ENCODE measurements at places on chromosomes 5 and 9.

DNA sequence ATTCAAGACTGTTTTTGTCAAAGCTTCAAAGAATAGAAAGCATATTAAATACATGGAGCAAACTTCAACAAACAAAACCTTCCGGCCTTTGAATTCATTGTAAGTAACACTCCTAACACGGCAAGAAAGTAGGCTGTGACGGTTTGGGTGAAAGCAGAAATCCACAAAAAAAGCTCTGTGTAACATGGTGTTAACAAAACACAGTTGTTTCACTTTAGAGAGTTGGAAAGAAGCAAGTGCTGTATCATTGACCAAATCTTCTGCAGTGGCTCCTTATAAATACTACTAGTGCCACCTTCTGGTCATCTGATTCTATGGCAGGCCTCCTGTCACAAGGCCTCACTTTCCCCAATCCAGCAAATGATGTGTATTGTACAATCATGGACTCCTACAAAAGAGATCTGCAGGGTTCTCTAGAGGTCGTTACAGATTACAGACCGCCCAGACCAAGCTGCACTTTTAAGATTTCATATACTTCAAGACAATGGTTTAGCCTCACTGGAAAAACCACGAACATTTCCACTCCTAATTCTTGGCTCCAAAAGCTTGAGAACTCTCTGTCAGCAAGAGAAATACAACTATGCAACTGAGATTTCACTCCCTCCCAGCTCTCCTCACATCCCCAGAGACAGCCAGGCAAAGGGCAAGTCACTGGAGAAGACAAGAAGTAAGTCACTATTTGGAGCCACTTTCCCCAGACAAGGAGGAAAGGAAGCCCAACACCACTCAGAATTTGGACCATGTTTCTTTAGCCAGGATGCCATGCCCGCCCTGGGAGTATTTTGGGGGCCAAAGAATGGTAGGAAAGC, 196.2 kb downstream of the DTWD2 start:
- peak; percentile 20 for DNase-seq

DNA sequence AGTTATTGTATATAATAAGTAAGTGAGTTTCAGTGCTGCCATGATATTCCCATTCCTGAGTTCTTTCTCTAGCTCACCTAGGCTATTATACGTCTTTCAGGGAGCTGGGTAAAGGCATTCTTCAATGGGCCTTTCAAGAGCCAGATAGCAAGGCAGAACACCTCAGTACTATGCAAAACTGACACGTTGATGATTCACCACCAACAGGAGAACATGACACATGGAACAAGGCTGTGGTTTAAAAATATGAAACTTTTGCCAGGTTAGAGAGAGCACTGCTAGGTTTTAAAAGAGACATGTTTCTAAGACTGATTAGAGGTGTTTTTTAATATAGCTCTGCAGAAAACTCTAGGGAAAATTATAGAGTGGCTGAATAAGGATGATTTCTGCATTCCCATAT, 95.9 kb downstream of the UGCG start:
- DNase-seq = no peak

GRCh38 chr5:11383506-11384095, 520.6 kb downstream of the CTNND2 start:
- DNase-seq = no peak

DNA sequence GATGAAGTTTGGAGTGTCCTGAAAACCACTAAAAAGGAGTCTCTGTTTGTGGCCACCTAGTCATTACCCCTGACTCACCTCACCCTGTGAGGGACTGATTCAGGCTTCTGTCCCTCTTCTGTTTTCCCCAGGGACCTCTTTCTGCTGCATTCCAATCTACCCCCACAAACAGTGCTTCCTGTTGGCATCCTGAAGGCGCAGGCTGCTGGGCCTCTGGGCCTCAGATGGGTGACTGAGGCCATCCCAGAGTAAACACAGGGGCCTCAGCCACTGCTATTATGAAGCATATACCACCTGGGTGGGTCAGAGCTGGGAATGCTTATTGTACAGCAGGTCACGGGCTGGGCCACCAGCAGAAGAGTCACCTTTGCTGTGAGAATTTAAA, 20.0 kb downstream of the MORN5 start:
- no peak for DNase-seq

DNA sequence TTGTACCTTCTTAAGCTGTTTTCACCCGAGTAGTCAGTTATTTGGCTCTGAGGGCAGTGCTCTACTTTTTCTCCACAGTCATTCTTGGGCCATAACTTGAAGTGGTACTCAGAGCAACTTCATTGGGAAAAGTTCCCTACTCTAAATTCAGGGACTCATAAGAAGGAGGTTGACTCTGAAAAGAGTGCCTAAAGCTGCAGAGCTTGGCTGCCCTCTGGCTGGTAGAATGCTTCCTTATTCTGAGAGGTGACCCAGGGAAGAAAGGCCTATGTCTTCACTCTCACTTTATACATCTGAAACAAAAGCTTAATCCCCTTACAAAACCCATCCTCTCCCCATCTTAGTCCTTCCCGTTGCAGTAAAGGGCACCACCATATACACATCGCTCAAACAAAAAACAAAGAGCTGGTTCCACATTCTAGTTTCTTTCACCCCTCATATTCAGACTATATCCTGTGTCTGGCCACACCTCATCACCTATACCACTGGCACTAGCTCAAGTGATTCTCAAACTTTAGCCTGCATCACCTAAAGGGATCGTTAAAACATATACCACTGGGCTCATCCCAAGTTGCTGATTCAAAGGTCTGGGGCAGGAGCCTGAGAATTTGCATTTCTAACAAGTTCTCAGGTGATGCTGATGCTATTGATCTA, 7.9 kb downstream of the IGIP start:
- DNase-seq = no peak

GRCh38 chr5:73391441-73391881, 57.1 kb downstream of the FOXD1 start:
- DNase-seq = no peak

DNA sequence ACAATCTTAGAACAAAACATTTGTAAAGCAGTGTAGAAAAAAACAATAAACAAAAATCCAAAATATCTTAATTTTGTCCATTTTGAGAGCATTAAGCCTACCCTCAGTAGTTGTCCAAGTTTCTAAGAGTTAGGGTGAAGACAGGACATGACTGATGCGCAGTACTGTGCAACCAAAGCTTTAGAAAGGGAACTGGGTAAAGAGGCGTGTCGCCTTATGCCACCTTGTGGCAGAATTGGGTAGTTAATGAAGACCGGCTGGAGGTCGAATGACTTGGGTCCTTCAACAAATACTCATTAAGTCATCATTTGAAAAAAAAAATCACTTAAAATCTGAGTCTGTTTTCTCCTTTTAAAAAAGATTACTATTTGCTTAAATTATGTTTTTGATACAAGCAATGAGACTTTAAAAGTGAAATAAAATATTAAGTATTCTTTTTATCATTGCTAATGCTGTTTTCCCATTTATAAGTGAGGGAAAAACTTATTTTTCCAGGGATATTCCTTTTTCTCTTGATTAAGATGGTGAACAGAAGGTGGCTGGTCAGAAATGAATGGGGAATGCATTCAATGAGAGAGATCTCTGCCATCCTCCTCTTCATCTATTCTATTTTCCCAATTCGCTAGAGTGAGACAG, 3.5 kb upstream of the RNF20 start:
- DNase-seq = peak; percentile 52

DNA sequence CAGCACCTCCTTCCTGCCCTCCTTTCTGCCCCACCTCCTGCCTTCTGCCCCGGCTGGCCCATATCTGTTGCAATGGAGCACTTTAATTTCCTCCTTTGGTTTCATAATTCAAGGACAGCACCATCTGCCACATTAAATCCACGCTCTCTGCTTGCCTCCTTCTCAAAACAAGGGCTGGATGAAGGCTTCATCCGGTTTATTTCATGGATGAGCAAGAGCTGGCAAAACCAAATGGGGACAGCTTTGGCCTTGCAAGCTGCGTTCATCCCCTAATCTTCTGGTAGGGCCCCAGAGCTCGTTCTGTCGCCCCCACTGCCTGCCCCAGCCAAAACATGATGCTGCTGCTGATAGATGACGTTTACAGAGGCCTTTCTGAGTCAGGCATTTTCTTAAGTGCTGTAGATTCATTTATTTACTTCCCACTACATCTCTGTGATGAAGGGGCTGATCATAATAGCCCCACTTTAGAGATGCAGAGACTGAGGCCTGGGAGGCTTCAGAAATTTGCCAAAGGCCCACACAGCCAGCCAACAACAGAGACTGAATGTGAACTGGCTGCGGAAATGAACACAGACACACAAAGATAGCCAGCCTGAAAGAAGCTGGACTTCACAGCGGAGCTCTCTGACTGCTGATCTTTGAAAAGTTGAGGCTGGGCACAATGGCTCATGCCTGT, 115.6 kb upstream of the CPEB4 start:
- no peak for DNase-seq

DNA sequence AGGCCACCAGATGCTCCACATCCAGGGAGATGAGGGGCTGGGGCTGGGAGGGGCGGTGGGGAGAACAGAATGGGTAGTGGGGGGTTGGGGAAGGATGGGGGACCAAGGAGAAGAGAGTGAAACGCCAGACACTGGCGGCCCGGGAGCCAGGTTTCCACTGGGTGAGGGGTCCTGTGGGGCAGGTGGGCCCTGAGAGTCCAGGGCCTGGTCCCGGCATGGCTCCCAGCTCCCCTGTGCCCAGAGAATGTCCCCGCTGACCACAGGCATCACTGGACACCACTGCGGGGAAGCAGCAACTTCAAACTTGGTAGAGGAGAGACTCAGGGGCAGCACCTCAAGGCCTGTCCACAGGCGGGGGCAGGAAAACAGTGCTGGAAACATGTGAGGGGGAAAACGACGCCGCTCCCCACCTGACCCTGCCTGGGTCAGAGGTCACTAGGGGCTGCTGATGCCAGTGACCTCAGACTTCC, 13.2 kb downstream of the NINJ1 start:
- DNase-seq = no peak

DNA sequence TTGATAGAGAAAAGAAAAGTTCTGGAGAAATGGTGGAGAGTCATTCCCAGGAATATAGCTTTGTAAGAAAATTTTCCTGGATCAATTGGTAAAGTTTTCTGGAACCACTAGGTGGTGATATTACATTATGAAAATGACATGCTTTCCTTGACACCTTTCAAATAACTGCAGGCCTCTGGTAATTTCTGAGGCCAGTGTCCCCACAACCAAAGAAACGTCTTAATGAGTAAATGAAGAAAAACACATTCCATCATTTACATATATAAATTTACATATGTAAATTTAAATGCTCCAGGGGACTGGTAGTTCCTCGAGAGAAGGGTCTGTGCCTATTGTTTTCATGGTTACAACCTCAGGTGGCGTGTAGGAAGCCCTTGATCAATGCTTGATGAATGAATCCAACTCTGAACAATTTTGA, 17.2 kb upstream of the RGS3 start:
- DNase-seq = peak; percentile 12

DNA sequence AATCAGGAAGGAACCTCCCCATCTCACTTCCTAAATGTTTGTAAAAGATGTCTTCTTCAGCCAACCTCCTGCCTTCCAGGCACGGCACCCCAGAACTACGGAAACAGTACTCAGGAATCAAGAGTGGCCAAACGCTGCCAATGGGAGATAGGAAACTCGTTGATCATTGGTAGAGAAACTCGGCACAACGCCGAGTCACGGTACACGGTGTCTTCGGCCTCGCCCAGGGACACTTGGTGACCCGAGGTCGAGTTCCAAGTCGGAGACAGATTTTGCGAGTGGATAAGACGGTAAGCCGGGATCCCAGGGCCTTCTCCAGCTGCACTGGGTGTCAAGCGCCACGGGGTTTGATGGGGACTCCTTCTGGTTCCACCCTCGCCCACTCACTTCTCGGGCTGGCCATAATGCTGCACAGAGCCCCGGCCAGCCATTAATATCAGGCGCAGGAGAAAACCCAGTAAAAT, 343 bp downstream of the KIAA0825 start:
- DNase-seq = peak; percentile 9

DNA sequence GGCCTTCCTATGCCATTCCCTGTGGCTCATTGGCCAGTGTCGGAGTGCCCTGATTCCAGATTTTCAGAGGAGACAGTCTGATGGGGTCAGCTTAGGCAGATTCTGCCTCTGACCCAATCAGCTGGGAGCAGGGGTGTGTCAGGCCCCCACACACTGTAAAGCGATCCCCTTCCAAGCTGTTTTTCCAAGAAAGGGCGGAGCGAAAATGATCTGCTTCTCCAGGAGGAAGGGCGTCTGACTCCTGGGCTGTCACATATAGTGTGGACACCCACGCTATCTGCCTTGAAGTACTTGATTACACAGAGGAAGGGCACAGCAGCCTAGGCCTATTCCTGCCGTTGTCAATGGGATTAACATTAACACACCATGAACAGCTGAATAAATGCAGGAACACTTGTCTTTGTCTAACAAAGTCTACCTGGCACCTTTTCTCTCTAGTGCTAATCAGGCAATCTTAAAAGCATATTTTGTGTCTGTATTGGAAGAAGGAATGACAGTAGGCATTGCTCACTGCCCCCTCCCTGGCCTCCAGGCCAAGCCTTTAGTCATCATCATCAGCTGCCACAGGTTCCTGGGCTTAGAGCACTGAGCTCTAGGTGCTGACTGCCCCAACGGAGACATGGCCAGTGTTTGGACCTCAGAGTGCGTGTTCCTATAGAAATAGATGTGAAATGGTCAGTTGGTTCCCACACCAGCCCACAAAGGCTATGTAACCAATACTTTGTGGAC, 218.7 kb downstream of the MELK start:
- DNase-seq = no peak

DNA sequence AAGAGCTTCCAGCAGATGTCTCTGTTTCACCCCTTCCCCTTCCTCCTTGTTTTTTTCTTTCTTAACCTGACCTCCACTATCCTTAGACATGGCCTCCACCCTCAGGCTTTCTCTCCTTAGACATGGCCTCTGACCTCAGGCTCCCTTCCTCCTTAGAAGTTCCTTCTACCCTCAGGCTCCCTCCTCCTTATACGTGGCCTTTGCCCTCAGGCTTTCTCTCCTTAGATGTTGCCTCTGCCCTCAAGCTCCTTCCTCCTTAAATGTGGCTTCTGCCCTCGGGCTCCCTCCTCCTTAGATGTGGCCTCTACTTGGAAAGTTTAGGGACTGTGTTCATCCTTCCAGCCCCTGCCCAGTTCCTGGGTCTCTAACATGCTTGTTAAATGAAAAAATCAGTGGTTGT, 180.4 kb upstream of the S1PR3 start:
- no peak for DNase-seq

- no peak for DNase-seq
These were observed 36.2 kb downstream of the PCSK1 start for GRCh38 chr5:96396878-96397277.

- no peak for DNase-seq
These were observed 113.4 kb downstream of the PAPPA start for GRCh38 chr9:116267021-116267420.

DNA sequence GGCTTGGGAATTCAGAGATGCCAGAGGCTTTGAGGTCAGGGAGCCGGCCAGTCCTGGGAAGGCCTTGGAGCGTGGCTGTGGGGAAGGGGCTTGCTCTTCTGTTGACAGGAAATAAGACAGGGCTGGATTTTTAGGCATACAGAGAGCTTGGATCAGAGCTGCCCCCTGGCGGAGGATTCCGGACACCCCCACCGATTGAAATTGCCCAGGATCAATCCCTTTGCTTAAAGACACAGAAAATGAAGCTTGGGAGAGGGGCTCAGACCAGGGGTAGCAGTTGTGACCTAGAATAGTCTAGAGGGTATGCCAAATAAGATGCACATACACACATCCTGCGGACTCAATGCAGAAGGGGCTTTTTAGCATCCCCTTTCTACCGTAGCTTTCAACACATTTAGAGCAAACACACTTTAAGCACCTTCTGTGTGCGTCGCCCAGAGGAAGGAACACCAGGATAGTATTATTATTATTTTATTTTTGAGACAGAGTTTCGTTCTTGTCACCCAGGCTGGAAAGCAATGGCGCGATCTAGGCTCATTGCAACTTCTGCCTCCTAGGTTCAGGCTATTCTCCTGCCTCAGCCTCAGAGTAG, 1.7 kb upstream of the NTMT1 start:
- DNase-seq = peak; percentile 66
